ENCODE measurements at places on chromosomes 1 and 21. TPM values are rescaled to one million over a fixed set of nuclear protein-coding genes. Genes with fewer than 3 reads are reported as not detected.

DNA sequence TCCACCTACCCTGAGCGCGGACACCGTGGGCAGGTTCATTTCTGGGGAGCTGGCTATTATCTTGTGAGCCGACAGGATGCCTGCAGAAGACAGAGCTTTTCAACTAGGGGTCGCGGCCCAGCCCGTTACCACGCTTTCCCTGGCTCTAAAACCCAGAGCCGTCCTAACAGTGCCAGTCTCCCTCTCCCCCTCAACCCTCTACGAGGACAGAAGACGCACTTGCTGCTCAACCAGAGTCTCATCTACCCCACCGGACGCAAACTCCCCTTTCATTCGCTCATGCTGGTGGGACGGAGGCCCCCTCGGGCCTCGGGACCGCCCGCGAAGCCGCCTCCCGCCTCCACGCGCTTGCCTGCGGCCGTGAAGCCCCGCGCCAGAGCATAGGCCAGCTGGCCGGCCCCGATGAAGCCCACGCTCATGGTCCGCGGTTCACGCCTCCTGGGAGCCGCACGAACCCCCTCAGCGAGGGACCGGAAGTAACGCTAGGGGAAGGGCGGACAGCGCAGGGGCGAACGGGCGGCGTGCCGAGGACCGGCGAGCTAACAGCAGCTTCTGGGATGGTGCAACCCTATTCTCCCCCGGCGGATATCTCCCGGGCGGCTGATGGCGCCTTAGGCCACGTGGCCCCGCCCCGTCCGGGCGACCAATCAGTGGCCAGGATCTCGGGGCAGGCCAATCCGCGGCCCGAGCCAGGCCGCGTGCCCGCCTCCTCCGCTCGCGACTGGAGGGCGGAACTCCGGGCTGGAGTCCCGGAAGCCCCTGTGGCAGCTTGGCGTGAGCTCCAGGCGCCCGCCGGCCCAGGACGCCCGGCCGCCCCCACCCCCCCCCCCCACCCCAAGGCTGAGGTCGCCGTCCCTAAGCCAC lies at the start of gene PYCR2:
Gene PYCR2, minus strand, starts transcription at position 559 of the 864 bp plus-strand sequence. Its CDS starts 140 bp downstream, at position 419.
- DNase-seq: peak; percentile 98

- peak; percentile 66 for DNase-seq
Measured at GRCh38 chr1:218459878-218460711, 115.0 kb downstream of the TGFB2 start.

GRCh38 chr1:35210321-35211119 lies 17.6 kb upstream of the SFPQ start:
- DNase-seq: peak; percentile 65

ITLN2 gene
- not detected for total RNA-seq

GRCh38 chr1:3604468-3604974 lies 6.8 kb downstream of the MEGF6 start:
- no peak for DNase-seq

DNA sequence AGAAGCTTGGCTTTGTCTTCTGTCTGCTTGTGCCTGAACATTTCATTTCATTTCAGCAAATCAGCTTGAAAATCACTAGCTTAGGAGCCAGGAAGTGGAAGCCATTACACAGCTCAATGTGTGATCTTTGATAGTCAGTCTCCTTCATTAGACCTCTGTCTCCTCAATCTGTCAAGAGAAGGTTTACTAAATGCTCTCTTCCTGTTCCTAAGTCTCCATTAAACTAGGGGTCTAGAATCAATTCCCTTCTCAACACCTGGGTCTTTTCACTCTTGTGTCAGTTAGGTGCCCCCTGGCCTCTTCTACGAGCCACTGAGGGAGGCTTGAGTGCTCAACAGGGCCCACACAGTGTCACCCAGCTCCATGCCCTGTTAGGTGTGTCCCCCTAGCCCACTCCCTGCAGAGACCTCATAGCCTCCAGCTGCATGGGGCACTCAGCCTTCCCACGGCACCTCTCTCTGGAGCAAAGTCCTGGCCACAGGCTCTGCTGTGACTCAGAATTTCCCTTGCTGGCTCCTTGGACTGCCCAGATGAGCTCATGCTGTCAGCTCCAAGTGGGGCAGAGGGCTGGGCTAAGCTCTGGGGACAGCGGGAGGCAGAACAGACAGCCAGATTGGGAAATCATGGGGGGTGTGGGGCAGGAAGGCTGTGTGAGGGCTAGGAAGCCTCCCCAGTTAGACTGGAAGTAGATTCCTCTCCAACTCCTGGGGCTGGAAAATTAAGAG lies 115.7 kb upstream of the IPO9 start:
- no peak for DNase-seq

EPHA10 gene
- total RNA-seq: not detected

- DNase-seq: peak; percentile 86
Measured at GRCh38 chr1:37038227-37039093, 4.1 kb upstream of the GRIK3 start.

- DNase-seq: no peak
Measured at GRCh38 chr1:162645666-162646065, 13.4 kb downstream of the DDR2 start.
